Osteocyte (in vitro differentiated cells): ENCODE measurements at places on chromosomes 4 and X. TPM values are rescaled to one million over a fixed set of nuclear protein-coding genes. Genes with fewer than 3 reads are reported as not detected.

- no peaks in the 10 kb centered on the region for H3K27me3 ChIP-seq
- peaks cover 31% of the 10 kb centered on the region for H3K4me1 ChIP-seq
- DNase-seq, result no peak
- H3K4me3 ChIP-seq, result no peak overlapping the region
Measured at GRCh38 chr4:119209077-119209476, 3.4 kb upstream of the USP53 start.

DNA sequence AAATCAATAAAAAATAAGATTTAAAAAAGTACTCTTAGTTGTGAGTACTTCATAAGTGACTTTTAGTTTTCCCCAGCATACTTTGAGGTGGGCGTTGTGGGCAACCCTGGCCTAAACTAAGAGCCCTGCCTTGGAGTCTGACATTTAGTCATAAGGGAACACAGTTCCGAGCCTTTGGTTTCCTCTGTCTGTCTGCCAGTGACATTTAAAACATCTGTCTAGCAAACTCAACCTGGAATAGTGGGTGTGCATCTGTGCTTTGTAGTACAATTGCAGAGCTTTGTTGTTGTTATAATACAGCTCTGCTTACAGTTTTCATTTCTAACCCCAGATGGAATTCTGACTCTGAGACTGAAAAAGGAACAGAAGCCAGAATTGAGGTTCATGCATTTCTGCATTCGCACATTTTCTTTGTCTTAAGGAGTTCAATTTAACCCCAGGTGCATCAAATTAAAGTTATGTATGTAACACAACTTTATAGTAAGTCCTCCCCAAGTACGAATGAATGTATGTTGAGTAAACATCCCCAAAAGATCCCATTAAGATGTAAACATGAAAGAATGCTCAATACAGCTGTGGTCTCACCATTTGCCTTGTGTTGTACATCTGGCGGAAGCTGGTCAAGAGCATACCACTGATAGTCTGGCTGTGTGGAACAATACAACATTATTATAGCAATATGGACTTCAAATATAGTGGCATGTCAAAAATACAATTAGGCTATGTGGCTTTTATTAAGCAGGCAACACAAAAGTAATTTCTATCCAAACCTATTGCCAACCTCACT, 25.9 kb downstream of the TNIP3 start:
- no peak for DNase-seq
- no peaks in the 10 kb centered on the region for H3K27me3 ChIP-seq
- H3K4me3 ChIP-seq, result no peak overlapping the region
- peaks cover 9% of the 10 kb centered on the region for H3K4me1 ChIP-seq
- no peak overlapping the region for H3K27ac ChIP-seq

DNA sequence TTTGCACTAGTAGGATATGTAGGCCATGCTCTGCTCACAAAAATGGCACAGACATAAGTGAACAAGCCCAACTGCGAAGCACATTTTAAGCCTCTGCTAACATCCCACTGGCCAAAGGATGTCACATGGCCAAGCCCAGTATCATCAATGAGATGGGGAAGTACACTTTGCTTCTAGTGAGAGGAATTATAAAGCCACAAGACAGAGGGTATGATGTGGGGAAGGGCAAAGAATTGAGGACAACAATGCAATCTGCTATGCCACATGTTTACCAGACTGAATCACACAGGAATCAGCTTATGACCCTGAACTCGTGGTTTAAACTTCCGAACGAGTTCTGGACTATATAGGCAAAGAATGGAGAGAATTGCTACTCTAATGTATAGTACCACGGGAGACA, 39.1 kb downstream of the SUPT20HL1 start:
- peaks cover 25% of the 10 kb centered on the region for H3K4me1 ChIP-seq
- no peak for DNase-seq
- no peak overlapping the region for H3K27ac ChIP-seq
- H3K4me3 ChIP-seq, result no peak overlapping the region

- H3K36me3 ChIP-seq, result no peaks in the 10 kb centered on the region
- H3K4me3 ChIP-seq, result no peak overlapping the region
- H3K27me3 ChIP-seq, result no peaks in the 10 kb centered on the region
- no peaks in the 10 kb centered on the region for H3K4me1 ChIP-seq
- no peak overlapping the region for H3K27ac ChIP-seq
Measured at GRCh38 chr4:81106150-81106549, 75.6 kb downstream of the BMP3 start.

DNA sequence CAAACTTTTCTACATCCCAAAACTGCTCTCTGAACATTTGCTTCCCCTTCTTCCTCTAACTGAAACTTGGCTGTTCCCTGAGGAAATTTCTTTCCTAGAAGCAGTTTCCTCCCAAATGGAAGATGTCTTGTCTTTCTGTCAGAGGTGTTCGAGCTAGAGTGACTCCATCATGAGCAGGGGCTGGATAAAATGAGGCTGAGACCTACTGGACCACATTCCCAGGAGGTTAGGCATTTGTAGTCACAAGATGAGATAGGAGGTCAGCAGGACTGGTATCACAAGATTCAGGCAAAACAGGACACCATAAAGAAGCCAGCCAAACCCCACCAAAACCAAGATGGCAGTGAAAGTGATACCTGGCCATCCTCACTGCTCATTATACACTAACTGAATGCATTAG, 35.8 kb upstream of the PGRMC2 start:
- H3K36me3 ChIP-seq, result peaks cover 1% of the 10 kb centered on the region
- H3K4me3 ChIP-seq, result no peak overlapping the region
- no peak overlapping the region for H3K27ac ChIP-seq
- H3K4me1 ChIP-seq, result peaks cover 4% of the 10 kb centered on the region

DNA sequence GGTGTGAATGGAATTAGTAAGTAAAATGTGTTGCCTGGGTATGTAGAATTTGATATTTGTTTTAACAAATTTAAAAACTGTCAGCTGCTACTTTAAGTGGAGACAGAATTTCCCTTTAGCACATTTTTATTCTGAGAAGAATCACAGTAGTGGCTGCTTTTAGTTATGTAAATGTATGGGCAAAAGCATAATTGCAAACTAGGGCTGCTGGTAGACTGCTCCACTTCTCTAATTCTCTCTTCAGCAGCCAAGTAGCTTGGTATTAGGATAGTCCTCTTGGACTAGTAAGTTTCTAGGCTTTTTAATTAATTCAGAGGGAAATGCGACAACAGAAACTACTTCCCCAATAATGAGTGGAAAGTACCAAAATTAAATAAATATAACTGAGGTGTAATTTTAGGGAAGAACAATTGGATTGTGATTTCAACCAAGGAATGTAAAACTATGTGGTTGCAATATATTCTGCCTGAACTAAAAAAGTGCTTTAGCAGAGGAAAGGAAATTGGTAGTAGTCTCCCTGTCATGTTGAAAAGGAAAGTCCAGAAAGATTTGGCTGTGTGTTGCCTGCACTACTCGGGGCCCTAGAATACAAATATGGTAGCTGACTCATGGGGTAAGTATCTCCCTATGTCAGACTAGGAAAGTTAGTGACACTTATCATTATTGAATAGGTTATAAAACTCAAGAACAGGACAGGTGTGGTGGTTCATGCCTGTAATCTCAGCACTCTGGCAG, 9.2 kb upstream of the EIF4E start:
- no peaks in the 10 kb centered on the region for H3K27me3 ChIP-seq
- H3K36me3 ChIP-seq, result no peaks in the 10 kb centered on the region
- H3K4me1 ChIP-seq, result peaks cover 2% of the 10 kb centered on the region
- H3K27ac ChIP-seq, result no peak overlapping the region

DNA sequence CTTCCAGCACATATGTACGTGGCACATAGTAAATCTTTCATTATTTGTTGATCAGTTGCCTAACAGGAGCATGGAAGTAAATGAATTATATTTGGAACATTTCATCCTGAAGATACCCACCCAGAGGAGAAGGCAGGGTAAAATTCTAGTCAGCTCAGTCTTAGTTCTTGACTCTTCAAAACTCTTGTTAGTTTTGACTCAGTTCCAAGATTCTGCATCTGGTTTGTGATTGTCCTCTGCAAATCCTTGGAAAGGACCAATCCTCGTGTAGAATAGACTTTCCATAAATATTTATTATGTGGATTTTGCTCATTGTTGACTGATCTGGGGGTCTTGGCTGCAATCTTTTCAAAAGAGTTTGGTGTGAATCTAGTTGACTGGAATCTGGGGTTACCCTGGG, 257.5 kb upstream of the FAT1 start:
- peaks cover 28% of the 10 kb centered on the region for H3K4me1 ChIP-seq
- no peak overlapping the region for H3K4me3 ChIP-seq
- H3K27ac ChIP-seq, result no peak overlapping the region
- H3K27me3 ChIP-seq, result no peaks in the 10 kb centered on the region

GRCh38 chr4:70700712-70701111, 12.4 kb downstream of the UTP3 start:
- no peak for DNase-seq
- H3K4me3 ChIP-seq, result no peak overlapping the region
- H3K36me3 ChIP-seq, result no peaks in the 10 kb centered on the region
- H3K27me3 ChIP-seq, result no peaks in the 10 kb centered on the region

STOX2 gene
- 0.19 and 0.68 TPM in 2 replicates for total RNA-seq

SORCS2 gene
- 3.0 and 6.7 TPM in 2 replicates for total RNA-seq
